HS-27A (cell line): ENCODE measurements at places on chromosomes 3 and 15.

DNA sequence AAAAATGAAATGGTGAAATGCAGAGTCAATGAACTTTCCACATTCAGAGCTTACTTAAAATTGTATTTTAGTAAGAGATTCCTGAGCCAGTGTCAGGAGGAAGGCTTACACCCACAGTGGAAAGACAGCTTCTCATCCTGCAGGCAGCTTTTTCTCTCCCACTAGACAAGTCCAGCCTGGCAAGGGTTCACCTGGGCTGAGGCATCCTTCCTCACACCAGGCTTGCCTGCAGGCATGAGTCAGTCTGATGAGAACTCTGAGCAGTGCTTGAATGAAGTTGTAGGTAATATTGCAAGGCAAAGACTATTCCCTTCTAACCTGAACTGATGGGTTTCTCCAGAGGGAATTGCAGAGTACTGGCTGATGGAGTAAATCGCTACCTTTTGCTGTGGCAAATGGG, 3.1 kb downstream of the CCR4 start:
- DNase-seq, result no peak

- DNase-seq, result no peak
Measured at GRCh38 chr15:34520566-34520965, 62.9 kb downstream of the GOLGA8B start.

- no peak for DNase-seq
Measured at GRCh38 chr15:89112341-89112971, 24.2 kb downstream of the ABHD2 start.

- DNase-seq, result no peak
Measured at GRCh38 chr3:102410616-102411015, 24.2 kb upstream of the ZPLD1 start.

- DNase-seq, result no peak
Measured at GRCh38 chr15:65384505-65384894, 6.7 kb upstream of the IGDCC3 start.

DNA sequence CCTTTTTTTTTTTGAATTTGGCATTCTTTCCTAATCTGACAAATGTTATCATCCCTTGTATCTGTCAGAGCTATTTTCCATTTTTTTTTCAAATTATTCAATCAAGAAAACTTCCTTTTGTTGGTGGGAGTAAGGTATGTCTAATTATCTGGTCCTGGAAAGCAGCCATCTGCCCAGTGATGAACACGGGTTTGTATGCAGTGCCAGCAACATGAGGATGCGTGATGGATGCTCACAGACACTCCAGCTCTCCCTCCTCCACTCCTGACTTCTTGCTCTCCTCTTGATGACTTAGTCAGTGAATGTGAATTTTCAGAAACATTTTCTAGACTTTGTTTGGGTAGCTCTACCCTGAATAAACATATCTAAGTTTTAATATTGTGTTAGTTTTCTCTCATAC, 79.2 kb downstream of the IL1RAP start:
- no peak for DNase-seq

- no peak for DNase-seq
Measured at GRCh38 chr3:197713477-197713822, 23.3 kb downstream of the RUBCN start.

DNA sequence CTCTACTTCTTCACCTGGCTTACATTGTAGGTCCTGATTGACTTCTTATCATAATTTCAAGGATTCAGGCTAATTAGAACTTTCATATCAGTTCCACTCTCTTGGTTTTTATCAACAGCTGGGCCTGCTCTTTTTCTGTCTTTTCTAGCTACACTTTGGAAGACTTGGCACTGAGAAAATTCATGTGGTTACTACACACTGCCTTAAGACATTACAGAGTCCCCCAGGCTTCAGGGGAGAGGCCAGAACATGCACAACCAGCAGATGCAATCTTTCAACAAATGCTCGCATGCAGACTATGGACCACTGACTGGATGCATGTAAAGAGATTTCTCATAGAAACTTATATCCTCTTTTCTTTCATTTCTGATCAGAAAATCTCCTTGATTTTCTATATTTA, 423.5 kb downstream of the TUSC7 start:
- DNase-seq, result no peak

GRCh38 chr3:101730839-101731238, 6.4 kb downstream of the CEP97 start:
- no peak for DNase-seq
